ENCODE measurements at places on chromosomes 6 and 20.

DNA sequence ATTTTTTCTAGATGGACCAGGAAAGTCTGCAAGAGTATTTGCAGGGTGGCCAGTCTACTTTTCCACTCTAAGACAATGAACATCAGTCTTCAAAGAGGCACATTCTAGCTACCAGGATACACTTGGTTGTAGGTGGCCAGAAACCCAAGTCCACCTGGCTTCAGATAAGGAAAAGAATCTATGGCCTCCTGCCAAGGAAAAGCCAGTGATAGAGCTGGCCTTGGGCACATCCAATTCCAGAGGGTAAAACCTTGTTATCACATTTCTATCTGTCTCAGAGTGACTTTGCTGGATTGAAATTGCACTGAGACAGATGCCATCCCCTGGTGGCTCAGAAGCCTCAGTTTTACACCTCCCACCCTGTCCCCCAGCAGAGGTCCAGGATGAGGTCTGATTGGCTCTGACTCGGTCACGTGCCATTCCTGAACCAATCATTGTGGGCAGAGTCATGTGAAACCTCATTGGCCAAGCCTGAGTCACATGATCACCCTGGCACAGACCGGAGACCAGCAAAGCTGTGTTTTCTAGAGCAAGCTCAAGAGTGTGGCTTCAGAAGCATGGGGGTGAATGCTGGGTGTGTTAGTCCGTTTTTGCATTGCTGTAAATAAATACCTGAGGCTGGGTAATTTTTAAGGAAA, 497.4 kb upstream of the SULF2 start:
- no peak for DNase-seq

DNA sequence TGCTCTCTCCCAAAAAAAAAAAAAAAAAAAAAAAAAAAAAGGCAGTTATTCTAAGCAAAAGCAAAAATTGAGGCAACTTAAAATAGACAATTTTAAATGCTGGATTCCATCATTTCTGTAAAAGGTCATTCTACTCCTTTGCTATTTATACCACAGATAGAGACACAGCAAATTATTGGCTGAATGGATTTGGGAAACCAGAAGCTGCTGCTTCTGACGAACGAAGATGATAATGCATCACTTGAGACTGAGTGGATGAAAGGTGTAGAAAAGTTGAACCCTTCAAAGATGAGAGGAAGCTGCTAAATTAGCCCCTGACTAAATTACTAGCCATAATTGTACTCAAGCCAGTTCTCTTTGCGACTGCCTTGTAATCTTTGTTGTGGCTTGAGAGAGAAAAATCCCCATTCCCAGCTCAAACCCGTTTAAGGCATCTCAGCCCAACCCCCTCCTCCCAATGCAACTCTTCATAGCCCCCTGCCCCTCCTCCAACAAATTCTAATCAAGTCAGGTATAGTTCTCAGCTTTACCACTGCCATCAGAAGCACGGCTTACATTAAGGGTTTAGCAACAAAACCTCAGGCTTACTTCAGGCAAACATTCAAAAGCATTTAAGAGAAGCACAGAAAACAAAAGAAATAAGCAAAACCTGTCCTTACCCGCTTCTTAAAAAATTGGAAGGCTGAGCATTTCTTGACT, 1.0 kb downstream of the SGK1 start:
- DNase-seq, result no peak

- DNase-seq, result no peak
Measured at GRCh38 chr6:48037946-48038345, 73.1 kb downstream of the PTCHD4 start.

DNA sequence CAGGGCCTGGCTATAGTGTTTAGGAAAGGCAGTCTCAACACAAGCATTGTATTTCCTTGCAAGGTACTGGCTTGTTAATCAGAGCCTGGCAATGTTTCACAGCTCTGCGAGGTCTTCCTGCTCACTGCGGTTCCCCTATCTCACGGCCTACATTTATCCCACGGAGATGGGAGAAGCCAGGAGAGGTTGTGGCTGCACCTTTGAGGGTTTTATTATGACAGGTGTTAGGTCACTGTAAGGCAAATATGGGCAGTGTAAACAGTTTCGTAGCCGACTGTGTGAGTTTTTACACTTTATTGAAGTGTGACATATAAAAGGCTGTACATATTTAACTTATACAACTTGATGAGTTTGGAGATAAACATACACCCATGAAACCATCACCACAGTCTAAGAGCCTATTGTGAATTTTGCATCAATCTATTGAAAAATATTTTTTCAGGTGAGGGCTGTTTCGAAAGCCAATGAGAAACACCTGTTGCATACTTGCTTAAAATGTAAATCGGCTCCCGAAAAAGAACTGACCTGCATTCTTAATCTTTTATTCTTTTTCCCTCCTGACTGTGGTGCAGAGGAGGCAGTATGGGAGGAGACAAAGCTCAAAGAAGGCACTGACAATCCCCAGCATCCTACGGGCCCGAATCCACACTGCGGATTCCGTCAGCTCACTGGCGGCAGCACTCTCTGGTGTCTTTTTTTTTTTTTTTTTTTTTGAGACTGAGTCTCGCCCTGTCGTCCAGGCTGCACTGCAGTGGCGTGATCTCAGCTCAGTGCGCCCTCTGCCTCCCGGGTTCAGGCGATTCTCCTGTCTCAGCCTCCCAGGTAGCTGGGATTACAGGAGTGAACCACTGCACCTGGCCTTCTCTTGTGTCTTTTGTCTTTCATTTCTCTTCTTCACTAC, 7.5 kb upstream of the RBM38 start:
- DNase-seq, result no peak

DNA sequence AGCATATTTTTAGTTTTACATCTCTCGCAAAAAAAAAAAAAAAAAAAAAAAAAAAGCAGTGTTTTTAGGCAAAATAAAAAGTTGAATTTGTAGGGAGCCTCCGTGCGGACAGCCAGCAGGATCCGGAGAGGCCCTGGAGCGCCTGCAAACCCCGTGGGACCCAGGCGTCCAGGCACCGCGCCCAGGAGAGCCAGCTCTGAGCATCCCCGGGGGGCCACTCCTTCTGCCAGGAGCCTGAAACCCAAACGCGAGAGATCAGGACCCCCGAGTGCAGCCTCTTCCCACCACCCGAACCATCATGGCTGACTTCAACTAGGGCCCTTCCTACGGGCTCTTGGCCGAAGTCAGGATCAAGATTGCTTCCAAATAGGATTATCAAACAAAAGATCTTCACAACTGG, 54.1 kb upstream of the LY86 start:
- DNase-seq, result no peak

DNA sequence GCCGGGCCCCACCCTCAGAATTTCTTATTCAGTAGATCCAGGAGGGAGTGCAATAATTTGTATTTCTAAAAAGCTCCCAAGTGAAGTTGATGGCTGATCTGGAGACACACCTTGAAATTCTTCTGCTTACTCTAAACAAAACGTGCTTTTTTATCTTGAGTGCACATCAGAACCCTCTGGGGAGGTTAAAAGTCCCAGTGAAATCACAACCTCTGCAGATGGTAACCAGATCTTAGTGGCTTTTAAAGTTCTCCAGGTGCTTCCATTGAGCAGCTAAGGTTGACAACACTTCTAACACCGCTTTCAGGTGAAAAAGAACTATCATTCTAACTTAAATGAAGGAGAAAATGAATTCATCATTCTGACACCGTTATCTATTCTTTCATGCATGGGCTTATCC, 45.6 kb upstream of the ESR1 start:
- DNase-seq, result no peak

DNA sequence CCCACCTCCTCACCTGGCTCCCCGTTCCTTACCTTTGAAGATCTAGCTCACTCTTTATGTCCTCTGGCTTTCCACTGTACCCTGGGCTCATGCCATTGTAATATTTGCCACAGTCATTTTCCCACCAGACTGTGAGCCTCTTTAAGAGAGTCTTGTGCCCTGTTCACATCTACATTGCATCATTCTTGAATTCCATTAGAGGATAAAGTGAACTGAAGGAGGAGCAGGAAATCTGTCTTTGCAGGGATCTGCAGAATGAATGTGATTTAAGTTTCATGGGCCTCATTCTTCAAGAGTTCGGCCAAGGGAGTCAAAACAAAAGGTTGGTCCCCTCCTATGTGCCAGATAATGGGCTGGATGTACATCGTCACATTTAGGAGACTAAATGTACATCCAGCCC, 272.6 kb upstream of the CITED2 start:
- no peak for DNase-seq

DNA sequence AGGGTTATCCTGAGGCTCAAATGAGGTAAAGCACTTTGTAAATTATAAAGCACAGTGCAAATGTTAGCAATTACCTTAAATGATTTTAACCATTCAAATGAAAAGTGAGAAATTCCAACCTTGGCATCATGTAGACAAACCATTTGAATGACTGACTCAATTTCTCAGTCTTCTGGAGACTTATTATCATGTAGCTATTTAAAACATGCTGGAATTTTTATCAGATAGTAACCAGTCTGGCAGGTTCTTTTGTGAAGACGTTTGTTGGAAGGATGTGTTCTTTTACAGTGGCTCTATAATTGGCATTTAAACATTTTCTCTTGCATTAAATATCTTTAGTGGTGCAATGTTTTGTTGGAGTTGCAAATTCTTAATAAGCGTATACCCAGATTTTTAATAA, 386.6 kb downstream of the NKAIN2 start:
- DNase-seq, result no peak

- DNase-seq, result peak; percentile 46
Measured at GRCh38 chr20:40689100-40689942, at the start of gene MAFB. Gene MAFB (minus strand): TSS chr20:40689236. CDS start chr20:40688850, 386 bp downstream.

DNA sequence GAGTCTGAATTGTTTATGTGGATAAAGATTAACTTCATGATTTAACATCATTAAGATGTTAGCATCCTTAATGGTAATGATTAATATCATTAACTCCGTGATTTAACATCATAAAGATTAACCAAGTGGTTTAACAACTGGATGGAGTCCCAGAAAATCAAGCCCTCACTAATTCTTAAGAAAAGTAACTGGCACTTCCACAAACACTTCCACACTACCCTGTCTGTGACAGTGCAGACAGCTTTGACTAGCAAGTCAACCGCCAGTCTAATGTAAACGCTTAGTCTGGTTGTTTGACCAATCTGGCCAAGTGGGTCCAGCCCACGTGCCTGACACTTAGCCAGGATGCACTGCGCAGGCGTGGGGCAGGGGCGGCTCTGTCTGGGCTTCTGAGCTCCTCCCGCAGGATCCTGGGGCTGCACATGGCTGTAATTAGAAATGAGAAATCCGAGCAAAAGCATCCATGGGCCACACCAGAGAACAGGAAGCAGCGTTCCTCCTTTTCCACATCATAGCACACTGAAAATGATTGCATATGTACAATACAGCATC, 424.2 kb downstream of the FOXA2 start:
- DNase-seq, result no peak

- DNase-seq, result no peak
Measured at GRCh38 chr6:3882431-3882830, 33.3 kb downstream of the FAM50B start.

GRCh38 chr20:16707674-16708073, 22.2 kb upstream of the SNRPB2 start:
- DNase-seq, result no peak

DNA sequence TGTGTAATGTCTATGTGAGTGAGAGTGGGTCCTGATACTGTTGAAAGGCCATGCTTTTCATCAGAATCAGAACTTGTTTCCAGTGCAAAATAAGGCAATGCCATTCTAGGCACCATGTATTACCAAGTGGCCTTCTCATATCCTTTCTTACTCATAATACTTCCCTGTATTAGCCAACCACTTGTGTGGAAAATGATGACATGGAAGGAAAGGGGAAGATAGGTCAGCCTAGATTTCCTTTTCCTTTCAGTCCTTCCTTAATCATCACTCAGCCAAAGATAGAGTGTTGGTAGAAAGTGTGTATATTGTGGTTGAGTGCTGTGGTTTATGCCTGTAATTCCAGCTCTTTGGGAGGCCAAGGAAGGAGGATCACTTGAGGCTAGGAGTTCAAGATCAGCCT, 158.6 kb upstream of the PREP start:
- DNase-seq, result no peak

- DNase-seq, result no peak
Measured at GRCh38 chr6:139060332-139060731, 31.8 kb downstream of the ABRACL start.

DNA sequence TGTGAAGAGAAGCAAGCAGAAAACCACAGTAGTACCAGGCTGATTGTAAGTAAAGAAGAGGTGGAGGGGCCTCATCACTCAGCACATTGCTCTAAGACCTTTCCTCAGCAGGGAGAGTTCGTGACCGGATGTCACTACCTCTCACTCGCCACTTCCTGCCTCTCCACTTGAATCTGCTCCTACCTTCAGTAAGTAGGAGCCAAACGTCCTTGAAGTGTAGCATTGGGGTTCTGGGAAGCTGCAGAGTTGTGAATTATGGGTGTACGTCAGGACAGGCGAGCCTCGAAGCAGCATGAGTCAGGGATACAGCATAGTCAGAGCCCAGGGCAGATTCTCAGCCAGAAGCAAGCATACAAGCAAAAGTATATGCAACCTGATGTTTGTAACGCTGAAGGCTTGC, 224.9 kb downstream of the PHACTR1 start:
- DNase-seq, result no peak

All from stimulated activated CD8-positive, alpha-beta memory T cell treated with anti-CD3 and anti-CD28 coated beads, Interleukin-15, amount 100 ng/mL, for 48 hours (primary cell).